ENCODE measurements at places on chromosomes 1 and 21. TPM values are rescaled to one million over a fixed set of nuclear protein-coding genes. Genes with fewer than 3 reads are reported as not detected.

Gene CACNA1E
- polyA plus RNA-seq: 0.50 TPM

Gene SH2D2A
- polyA plus RNA-seq: 0.49 TPM

Gene AGT
- 17.9 TPM for polyA plus RNA-seq

Gene ZNF644
- 31.5 TPM for polyA plus RNA-seq

Gene CR1L
- not detected for polyA plus RNA-seq

Gene GBP4
- polyA plus RNA-seq: 4.4 TPM

Gene HTR6
- not detected for polyA plus RNA-seq

Gene ATAD3B
- 13.0 TPM for polyA plus RNA-seq

Gene WNT9A
- 11.3 TPM for polyA plus RNA-seq

Gene FMO2
- 1.1 TPM for polyA plus RNA-seq

Gene SLC1A7
- 0.41 TPM for polyA plus RNA-seq

Gene ATP1B1
- polyA plus RNA-seq: 15.0 TPM

Gene NR1I3
- polyA plus RNA-seq: 1.1 TPM

Gene PLEKHG5
- polyA plus RNA-seq: 14.4 TPM

Gene CRB1
- polyA plus RNA-seq: 0.22 TPM

Gene TDRD5
- polyA plus RNA-seq: not detected

Gene OR6Y1
- polyA plus RNA-seq: not detected

Gene CAMK1G
- not detected for polyA plus RNA-seq

Gene KNCN
- not detected for polyA plus RNA-seq

Gene RGS1
- 11.9 TPM for polyA plus RNA-seq

Gene MYCBP
- polyA plus RNA-seq: 19.8 TPM

Gene GRHL3
- polyA plus RNA-seq: 0.68 TPM

Gene NUF2
- 7.7 TPM for polyA plus RNA-seq

Gene CFAP107
- polyA plus RNA-seq: 0.09 TPM

Data from hindlimb muscle (tissue), 1 donor.